ENCODE measurements at places on chromosomes 4 and X.
A peak's percentile ranks its signal among the peaks of the same experiment; 100 is the strongest.

DNA sequence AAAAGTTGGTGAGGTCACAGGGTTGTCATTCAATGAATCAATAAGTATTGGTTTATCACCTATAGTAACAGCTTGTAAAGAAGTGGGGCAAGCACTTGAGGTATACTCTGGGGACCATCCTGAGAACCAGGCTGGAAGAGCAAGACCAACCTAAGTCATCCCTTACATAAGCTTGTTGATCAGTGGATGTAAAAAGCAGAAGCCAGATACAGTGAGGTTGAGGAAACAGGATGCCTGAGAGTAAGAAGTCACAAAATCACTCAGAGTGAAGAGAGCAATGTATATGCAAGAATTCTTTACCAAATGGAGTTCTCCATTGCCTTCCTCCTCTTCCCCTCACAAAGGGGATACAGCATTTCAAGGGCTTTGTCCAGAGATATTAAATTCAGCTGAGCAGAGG is 76.3 kb upstream of the PACRGL start:
- no peak for DNase-seq

DNA sequence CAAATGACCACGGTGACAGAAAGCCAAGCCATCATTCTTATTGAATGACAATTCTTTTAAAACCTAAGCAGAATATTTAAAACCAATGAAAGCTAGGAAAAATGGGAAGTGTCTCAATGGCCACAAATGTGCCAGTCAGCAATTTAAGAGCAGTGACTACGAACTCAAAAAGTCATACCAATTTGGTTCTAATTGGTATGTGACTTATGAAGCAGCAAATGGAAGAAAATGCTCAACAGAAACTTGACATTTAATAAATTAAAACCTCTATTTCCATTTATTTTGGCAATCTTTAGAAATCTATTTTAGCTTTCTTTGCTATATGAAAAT is 25.7 kb upstream of the BCLAF3 start:
- no peak for DNase-seq

- DNase-seq: no peak
These were observed 36.9 kb downstream of the SORBS2 start for GRCh38 chr4:185774845-185775680.

- DNase-seq: peak; percentile 85
These were observed 9.4 kb downstream of the UVSSA start for GRCh38 chr4:1356181-1356998.

DNA sequence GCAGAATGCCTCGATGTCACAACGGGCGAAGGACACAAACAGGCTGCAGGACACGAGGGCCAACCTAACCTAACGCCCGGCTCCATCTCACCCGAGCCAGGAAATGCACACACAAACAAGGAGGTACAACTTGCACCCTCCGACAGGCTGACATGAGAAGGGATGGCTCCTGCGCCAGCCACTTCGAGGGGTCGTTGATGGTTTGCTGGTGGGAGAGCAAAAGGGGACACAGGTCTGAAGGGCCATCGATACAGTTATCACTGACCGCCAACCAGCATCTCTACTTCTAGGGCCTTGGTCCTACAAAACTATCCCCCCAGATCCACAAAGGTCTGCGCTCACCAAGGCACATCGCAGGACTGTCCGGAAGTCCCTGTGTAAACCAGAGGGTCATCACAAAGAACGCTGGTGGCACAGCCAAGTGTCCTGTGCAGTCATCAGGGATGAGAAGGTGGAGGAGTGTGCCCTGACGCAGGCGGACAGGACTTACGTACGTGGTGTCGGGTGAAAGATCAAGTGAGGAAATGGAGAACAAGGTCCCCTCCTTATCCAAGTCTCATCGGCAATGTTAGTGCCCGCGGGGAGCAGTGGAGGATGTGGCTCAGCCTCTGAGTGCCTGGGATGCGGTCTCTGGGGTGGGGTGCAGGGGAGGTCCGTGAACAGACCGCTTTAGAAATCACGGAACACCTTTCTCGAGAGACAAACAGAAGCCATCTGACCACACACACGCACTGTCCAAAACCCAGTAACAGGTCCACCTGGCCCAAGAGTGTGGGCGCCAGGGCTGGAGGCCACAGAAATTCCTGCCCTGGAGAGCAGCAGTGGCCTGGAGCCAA is 7.0 kb downstream of the MXD4 start:
- peak; percentile 7 for DNase-seq

GRCh38 chr4:40275065-40275730 is 59.9 kb upstream of the CHRNA9 start:
- no peak for DNase-seq

DNA sequence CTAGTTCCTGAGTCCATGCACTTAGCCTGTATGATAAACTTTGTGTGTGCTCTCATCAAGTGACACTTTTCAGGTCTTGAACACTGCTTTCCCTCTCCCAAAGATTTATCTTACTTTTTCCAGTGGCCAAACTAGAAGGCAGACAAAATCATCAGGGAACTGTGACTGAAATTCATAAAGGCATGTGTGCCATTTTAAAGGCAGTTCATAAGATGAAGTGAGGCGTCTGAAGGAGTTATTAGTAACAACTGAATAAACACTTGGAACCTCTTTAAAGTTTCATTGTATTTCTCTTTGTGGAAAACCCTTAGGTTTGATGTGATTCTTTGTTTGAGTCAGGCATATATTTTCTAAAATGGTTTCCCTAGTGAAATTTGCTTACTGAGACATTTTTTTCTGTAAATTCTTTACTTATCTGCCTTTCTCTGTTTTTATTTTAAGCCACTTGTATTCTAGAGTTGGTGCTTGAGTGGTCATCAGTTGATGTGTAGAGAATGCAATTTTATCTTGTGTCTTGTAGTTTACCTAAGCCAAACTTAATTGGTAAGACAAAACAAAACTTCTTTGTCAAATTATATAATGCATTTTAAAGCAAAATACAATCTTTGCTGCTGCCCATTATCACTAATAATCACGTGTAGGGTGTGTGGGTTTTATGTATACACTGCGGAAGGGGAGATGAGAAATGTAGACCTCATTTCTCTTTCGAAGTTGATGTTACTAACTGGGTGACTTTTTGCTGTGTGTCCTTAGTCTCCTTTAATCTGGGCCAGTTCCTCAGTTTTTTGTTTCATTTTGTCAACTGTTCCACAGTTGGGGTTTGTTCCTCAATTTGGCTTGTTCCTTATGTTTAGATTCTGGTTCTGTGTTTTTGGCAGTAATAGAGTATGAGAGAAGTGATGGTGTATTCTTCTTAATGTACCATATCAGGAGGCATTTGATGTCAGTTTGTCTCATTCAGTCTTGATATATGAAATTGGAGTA is 56.8 kb downstream of the RBPJ start:
- no peak for DNase-seq

- no peak for DNase-seq
These were observed 490.3 kb upstream of the PABPC4L start for GRCh38 chr4:134691915-134692314.

DNA sequence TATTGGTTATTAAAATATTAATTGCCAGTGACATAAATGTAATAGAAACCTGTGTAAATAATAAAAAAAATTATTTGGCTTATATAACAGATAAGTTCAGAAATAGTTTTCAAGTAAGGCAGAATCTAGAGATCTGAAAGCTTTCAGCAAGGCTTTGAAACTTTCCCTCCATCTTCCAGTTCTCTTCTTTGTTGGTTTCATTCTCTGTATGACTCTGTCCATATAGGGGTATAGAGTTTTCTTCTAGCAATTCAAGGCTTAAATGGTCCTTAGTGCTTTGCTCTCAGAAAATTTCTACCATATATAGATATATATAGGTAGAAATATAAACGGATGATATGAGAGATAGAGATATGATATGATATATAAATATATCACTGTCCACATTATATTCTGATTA is 160.5 kb upstream of the GABRA2 start:
- no peak for DNase-seq

DNA sequence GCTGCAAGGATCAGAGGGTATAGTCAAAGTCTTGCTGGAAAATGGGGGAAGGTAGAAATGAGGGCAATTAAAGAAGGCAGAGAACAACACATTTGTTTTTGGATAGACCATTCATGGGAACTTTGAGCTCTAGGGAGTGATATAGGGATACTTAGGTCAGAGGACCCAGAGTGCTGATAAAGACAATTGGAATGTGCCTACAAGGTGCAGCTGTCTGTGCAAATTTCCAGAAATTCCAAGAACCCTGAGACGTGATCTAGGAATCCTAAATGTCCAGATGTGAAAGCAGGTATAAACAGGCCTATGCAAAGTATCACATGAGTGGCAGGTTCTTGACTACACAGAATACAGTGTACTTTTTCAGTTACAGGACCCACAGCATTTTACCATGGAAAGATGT is 24.2 kb downstream of the FNIP2 start:
- DNase-seq: no peak

GRCh38 chr4:106627051-106627450 is 258.5 kb upstream of the GIMD1 start:
- DNase-seq: no peak

DNA sequence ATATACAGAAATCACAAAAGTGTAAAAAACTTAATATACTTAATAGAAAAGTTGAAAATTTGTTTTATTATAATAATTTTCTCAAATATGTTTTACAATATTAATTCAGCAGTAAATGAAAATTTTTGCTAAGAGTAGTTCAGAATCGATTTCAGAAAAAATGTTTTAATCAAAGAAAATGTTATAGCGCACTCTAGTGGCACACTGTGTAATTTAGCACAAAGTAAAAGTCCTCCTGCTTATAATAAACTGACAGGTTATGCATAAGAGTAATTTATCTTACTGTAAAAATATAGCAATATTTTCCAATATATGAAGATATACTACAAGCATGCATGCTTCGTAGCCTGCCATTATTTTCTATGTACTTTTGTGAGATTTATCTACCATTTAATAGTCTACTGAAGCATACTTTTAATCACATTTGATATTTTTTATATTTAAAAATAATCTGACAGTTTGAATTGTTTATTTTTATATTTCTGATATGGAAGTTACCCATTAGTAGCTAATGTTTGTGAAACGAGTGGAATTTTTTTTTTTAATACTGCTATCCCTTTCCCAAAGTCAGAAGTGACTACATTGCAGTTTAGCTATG is 217.9 kb upstream of the KLHL4 start:
- no peak for DNase-seq

GRCh38 chrX:115561605-115562479 is 868 bp downstream of the PLS3 start:
- DNase-seq: no peak

DNA sequence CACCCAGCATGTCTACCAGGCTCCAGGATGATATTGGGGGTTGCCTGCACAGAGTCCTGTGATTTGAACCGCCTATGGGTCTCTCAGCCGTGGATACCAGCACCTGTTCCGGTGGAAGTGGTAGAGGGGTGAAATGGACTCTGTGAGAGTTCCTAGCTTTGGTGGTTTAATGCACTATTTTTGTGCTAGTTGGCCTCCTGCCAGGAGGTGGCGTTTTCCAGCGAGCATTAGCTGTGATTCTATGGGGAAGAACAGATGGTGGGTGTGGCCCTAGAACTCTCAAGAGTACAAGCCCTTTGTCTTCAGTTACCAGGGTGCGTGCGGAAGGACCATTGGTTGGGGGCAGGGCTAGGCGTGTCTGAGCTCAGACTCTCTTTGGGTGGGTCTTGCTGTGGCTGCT is 316.9 kb upstream of the AMOT start:
- no peak for DNase-seq

DNA sequence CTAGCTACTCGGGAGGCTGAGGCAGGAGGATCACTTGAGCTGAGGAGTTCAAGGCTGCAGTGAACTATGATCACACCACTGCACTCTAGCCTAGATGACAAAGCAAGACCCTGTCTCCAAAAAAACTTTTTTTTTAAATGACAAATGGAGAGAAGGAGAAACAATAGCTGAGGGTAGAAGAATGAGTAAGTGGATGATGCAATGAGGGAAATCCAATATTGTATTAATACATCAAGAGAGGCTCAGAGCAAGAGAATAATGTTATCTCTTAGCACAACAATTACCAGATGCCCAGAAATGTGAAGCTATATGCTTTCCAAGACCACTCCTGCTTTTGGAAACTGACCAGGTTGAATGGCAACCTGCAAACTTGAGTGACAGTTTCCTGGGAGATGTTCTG is 19.9 kb upstream of the GPR173 start:
- DNase-seq: no peak

DNA sequence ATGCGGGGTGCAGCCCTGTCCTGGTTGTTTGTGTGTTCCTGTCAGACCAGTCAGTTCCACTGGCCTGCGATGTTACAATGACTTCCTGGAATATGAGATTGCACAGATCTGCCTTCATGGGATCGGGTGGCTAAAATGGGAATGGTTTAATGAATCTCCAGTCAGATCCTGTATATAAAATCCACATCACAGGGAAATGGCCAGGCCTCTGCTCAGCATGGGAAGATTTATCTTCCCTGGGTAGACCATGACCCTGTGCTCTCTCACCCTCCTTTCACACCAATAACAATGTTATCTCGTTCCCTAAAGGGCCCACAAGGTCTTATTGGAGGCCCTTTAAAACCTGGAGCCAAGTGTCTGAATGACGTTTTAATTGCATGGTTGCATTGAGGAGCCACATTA is 307.4 kb downstream of the RAB28 start:
- DNase-seq: no peak

DNA sequence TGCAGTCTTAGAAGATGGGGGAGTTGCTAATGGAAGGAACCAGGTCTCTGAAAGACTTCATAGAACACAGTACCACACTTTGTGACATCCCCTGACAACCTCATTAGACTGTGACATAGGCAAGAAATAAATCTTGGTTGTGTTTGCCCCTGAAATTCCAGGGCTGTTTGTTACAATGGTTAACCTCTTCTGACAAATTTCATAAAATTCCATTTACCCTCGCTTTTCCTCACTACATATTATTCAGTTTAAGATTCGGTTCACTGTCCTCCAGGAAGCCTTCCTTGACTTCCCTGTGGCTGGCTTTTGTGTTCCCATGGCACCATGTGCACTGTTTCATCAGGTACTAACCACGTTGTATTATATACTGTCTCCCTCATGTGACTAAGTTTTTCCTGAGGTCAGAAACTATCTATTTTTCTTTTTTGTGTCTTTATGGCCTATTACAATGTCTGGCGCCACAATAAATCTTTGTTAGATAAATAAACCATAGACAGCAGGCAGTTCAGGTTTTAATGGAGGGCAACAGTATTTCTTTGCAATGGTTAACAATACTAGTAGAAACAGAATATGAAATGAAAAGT is 54.2 kb downstream of the ATXN3L start:
- DNase-seq: no peak

- DNase-seq: no peak
These were observed 58.6 kb downstream of the AREG start for GRCh38 chr4:74503580-74503979.

DNA sequence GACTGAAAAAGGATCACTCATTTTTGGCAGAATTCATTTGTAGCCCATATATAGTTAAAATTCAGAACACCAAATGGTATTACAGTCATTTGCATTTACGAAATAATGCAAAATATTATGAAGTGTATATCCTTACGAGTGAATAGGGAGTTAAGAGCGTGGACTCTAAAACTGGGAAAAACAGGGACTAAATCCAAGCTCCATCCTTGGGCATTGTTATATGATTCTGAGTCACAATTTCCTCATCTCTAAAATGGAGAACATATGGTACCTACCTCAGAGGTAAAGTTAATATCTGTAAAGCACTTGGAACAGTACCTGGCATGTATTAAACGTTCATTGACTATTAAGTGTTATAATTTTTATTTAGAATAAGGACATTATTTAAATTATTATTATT is 106.3 kb downstream of the ZAR1 start:
- no peak for DNase-seq

- no peak for DNase-seq
These were observed 200.4 kb downstream of the MAB21L2 start for GRCh38 chr4:150782311-150782710.
